ENCODE measurements at places on chromosomes 7 and 10. TPM values are rescaled to one million over a fixed set of nuclear protein-coding genes. Genes with fewer than 3 reads are reported as not detected.

DNA sequence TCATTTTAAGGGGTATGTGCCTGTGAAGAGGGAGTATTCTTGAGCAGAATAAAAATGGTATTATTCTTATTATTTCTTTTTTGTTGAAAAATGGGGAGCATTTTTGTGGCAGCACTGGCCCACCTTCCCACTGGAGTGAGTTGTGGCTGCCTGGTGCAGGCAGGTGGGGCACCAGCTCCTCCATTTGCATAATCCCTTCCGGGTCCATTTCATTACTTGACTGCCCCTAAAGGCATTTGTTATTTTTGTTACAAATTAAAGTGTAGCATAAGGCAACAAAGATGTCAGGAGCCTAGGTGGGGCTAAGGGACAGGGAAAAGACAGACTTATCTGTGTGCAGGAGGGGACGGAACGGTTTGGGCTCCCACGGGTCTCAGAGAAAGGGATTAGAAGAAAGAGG, 26.8 kb downstream of the GOLGA7B start:
- DNase-seq, result no peak

DNA sequence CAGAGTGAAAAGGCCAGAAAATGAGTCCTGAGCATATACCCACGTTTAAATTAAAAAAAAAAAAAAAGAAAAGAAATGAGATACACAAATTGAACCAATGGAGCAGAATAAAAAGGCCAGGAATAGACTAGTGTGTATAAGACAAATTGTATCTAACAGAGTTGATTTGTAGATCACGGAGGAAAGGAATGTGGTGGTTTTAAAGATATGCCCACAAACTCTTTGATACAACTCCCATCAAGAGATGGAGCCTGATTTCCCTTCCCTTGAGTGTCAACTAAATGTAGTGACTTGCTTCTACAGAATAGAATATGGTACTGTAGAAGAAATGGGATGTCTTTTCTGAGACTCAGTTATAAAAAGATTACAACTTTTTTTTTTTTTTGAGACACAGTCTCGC, 10.4 kb downstream of the SYPL1 start:
- no peak for DNase-seq

GRCh38 chr10:15280462-15280861, 90.6 kb downstream of the FAM171A1 start:
- DNase-seq, result no peak

DNA sequence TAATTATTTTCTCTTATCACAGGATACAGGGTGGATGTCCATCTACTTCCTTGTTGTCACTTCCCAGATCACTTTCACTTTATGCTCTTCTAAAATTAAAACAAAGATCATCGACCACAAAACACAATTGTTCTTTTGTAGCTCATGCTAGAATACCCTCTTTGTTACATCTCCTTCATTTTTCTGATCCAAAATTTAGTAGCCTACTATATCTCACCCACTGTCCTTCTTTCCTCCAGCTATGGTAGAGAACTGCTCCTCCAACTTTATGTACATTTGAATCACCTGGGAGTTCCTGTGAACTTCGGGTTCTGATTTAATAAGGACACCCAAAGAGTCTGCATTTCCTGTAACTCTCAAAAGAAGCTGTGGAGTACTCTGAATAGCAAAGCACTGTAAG, 1.2 kb upstream of the AHR start:
- no peak for DNase-seq

DNA sequence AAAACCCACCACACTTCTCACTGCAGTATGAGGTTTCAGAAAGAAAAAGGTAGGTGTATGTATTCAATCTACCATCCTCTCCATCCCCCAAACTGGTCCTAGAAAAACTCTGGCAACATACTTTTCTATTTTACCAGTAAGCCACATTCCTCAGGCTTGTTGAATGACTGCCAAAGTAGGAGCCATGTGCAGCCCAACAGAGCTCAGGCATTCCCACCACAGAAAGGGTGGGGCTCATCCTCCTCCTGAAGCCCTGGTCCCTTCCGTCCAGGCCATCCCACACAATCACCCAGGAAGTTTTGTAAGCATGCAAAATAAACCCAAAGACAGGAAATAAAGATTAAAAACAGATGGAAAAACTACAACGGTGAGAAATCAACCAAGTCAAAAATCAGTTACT, 57.2 kb downstream of the MAD1L1 start:
- no peak for DNase-seq

GRCh38 chr7:91431601-91432000, 167.4 kb downstream of the FZD1 start:
- no peak for DNase-seq

DNA sequence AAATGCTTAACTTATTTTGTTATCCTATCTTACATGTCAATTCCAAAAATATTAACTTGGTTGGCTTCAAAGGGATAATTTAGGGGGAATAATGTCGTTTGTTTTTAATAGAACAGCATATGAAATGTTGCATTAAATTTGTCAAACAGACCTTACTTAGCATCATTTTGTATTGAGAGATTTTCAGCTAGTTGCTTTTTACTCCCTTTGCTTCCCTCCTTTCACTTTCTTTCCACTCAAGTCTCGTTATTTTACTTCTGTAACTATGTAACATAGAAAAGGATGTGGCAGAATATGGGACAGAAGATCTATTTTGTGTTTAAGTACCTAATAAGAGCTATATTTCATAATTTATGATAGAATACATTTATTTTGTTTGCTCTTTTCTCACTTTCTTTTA, 2.6 kb downstream of the PHYHIPL start:
- no peak for DNase-seq

GRCh38 chr10:36446881-36447280, 678.5 kb upstream of the ANKRD30A start:
- no peak for DNase-seq

GIMAP6 gene
- not detected for total RNA-seq

C10orf53 gene
- not detected for total RNA-seq

TLX1 gene
- total RNA-seq, result not detected
